Fibroblast of villous mesenchyme (primary cell): ENCODE measurements at places on chromosomes 12 and 14. TPM values are rescaled to one million over a fixed set of nuclear protein-coding genes. Genes with fewer than 3 reads are reported as not detected.

- no peak for DNase-seq
These were observed 53.9 kb downstream of the METTL25 start for GRCh38 chr12:82412246-82412645.

DNA sequence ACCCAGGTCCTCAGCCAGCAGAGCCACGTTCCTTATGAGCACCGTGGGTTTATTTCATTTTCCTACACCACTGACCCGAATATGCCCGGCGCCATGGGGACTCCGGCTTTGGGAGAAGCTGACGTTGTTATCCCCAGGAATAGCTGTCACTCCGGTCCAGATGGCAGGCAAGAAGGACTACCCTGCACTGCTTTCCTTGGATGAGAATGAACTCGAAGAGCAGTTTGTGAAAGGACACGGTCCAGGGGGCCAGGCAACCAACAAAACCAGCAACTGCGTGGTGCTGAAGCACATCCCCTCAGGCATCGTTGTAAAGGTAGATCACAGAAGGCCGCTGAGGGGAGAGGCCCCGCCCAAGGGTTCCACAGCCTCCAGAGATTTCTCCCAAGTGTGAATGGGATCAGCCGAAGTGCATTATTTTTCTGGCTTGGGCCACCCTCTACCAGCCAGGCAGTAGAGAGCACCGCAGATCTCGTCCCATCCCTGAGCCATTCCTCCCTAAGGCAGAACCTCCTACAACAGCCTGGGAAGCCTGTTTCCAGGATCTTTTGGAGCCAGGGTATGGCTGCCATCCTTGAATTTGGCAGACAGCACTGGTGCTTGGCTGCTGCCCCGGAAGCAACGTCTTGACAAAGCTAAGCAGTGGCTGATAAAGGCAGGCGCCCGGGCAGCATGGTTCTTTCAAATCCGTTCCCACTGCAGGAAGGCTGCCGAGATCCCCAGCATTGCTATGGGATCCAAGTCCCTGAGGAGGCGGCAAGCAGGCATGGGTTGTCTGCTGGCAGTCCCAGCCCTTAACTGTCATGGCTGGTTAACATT is 17.8 kb downstream of the CDK2AP1 start:
- no peak for DNase-seq

MAP1LC3B2 gene
- 0.32 and 0.43 TPM in 2 replicates for total RNA-seq

DNA sequence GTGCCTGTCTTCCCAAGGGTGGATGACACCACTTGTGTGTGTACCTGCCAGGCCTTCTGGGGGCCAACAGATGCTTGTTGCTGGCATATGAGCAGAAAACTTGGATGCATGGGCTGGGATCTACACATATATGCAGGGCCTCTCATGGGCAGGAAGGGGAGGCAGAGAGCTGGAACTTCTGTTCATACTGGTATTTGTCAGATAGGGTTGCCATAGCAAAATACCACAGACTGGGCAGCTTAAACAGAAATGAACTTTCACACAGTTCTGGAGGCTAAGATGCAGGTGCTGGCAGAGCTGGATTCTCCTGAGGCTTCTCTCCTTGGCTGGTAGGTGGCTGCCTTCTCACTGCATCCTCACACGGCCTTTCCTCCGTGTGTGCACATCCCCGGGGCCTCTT is 121.8 kb downstream of the SUDS3 start:
- DNase-seq, result no peak

DNA sequence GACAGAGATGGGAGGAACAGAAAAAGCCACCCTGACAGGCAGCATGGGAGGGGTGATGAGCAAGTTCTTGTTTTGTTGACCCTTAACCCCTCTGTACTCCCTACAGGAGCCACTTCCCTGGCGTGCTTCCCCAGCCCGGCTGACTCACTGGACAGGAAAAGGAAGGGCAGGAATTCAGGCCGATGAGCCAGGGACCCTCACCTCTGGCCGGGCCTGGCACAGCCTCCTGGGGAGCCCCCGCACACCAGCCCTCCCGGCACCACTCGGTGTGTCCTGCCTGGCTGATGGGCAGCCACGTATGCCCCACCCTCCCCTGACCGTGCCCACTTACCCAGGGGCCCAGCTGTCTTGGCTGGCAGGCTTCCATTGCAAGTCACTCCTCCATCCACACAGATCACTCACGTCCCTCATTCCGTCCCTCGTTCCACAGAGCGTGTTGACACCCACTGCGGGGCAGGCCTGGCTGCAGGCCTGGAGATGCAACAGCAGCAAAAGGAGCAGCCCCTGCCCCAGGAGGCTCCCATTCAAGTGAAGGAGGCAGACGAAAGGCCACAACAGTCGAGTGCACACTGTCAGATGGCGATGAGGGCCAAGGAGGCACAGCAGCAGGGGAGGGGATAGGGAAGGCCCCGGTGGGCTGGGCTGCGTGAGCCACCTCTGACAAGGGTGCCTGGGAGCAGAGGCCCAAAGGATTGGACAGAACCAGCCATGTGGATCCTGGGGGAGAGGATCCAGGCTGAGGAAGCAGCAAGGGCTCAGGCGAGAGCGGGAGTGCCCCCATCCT is 19.7 kb upstream of the CD9 start:
- peak; percentile 84 for DNase-seq

DNA sequence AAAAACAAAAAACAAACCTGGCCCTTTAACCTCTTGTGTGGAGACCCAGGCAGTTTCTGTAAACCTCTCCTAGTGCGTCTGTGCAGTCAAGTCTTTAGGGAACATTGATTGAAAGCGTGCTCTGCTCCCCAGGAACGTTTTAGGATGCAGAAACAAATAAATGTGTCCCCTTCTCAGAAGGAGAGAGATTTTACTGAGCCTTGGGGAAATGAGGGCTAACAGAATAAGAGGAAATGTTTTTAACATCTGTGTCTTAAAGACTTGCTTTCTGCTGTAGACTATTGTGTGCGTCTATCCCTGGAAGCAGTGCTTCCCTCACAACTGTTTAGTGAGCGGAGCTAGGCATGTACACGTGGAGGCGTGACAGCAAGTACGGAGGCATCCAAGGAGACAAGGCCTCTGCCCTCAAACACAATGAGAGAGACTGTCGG is 54.3 kb downstream of the TECPR2 start:
- DNase-seq, result no peak

STON2 gene
- 0.32 TPM in 1 of 2 replicates, not detected in the other for total RNA-seq

KLRD1 gene
- under 0.01 and 0.86 TPM in 2 replicates for total RNA-seq

DNA sequence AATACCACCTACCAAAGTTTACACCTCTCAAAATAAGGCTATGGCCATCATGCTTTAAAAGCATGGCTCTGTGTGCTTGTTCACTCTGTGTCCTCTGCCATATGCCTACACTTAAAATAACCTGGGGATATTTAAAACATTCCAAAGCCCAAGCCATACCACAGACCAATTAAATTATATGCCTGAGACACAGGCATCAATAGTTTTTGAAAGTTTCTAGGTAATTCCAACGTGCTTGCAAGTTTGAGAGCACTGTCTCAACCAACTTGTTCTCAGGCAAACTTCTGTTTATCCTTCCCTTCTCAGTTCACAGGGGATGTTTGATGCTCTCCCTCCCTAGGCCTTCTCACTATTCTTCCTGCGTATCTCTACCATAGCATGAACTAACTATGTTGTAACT is 3.4 kb upstream of the FRMD6 start:
- no peak for DNase-seq

GRCh38 chr14:75274899-75275569 is 3.6 kb upstream of the FOS start:
- peak; percentile 95 for DNase-seq

DNA sequence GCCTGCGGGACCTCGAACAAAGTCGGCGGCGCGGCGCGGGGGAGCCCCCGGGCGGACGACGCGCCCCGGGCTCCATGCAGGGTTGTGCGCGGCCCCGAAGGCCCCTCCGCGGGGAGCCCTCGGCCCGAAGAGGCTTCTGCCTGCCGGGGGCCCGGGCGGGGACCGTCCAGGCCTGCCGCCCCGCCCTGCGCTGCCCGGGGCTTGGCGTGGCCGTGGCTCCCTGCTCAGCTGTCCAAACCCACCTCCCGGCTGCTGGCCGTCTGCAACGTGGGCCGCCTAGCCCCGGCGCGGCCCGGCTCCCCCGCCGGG is 670 bp downstream of the DYRK2 start:
- no peak for DNase-seq
